ENCODE measurements at places on chromosomes 1 and 21. TPM values are rescaled to one million over a fixed set of nuclear protein-coding genes. Genes with fewer than 3 reads are reported as not detected.

DNA sequence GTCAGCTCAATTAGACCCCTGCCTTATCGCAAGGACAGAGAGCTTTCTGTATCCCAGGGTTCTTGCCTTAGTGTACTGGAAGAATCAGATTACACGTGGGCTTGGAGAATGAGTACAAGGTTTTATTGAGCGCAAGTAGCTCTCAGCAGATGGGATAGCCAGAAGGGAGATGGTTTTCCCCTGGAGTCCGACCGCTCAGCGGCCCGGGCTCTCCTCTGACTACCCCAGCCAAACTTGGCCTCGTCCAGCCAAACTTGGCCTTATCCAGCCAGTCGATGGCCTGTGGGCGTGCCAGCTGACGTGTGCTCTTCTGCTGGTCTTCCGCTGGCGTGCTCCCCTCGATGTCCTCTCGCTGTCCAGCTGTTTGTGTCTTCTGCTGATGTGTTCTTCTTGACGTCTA lies 136.9 kb downstream of the SYT14 start:
- H3K4me3 ChIP-seq, result no peak overlapping the region
- H3K36me3 ChIP-seq, result no peaks in the 10 kb centered on the region
- H3K27me3 ChIP-seq, result no peaks in the 10 kb centered on the region
- no peak for DNase-seq
- H3K4me1 ChIP-seq, result no peaks in the 10 kb centered on the region
- no peak overlapping the region for H3K27ac ChIP-seq

DNA sequence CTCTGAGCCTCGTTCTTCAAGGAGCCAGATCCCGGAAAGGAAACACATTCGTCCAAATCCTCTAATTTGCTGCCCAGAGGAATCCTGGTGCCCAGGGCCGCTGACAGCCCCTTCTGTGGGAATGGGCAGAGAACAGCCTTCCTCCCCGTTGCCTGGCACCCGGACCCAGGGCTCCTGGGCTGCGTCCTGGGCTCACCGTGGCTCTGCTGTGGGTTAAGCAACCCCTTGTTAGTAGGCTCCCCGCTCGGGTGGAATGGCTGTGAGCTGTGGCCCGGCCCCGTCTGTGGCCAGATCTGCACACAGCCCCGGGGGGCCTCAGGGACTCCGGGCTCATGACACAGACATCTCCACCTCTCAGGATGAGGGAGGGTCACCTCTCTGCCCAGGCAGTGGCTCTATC lies 122.9 kb upstream of the ARHGEF16 start:
- no peaks in the 10 kb centered on the region for H3K36me3 ChIP-seq
- no peak overlapping the region for H3K4me3 ChIP-seq
- no peak overlapping the region for H3K27ac ChIP-seq
- H3K27me3 ChIP-seq, result no peaks in the 10 kb centered on the region

DNA sequence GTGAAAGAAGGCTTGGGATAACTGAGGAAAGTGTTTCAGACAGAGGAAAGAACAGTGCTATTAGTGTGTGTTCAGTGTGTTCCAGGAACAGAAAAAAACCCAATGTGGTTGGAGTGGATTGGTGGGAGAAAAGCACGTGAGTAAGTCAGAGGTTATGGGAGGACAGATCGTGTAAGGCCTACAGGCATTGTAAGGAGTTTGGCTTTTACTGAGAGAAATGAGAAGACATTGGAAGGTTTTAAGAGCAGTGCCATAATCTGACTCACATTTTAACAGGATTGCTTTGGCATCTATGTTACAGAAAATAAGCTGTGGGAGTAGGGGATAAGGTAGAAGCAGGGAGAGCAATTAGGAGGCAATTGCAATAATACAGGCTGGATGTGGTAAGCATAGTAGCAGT lies 4.8 kb downstream of the ARPC5 start:
- H3K36me3 ChIP-seq, result peaks cover 23% of the 10 kb centered on the region
- DNase-seq, result no peak
- peaks cover 35% of the 10 kb centered on the region for H3K4me1 ChIP-seq
- no peaks in the 10 kb centered on the region for H3K27me3 ChIP-seq

GRCh38 chr1:90417126-90417525 lies 300.0 kb downstream of the BARHL2 start:
- no peaks in the 10 kb centered on the region for H3K4me1 ChIP-seq
- DNase-seq, result no peak
- no peaks in the 10 kb centered on the region for H3K36me3 ChIP-seq
- H3K27ac ChIP-seq, result no peak overlapping the region
- H3K4me3 ChIP-seq, result no peak overlapping the region
- H3K27me3 ChIP-seq, result peaks cover 1% of the 10 kb centered on the region

DNA sequence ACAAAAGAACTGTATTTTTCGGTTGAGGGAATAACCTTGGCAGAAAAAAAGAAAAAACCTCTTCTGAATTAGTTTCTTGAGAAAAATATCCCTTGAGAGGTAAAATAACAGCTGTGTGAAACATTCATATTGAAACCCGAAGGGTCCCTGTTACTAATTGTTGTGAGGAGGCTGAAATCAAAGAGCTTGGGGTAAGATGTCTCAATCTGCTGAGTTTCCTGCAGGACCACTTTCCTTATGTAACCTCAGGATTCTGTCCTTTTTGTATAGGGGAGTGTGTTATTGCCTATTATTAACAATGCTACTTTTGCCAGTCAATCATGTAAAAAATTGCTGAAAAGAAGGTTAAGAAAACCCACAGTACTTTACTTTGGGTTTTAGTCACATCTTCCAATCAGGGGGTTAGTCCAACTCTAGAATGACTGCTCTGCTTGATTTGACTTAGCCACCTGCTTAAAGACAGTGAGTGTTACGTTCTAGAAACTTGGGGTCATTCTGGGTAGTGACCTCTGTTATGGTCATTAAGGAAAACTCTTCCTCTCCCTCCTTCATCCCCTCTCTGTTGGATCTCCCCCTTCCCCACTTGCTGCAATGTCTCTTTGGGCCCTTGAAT lies 138.8 kb downstream of the GIPC2 start:
- H3K36me3 ChIP-seq, result no peaks in the 10 kb centered on the region
- no peaks in the 10 kb centered on the region for H3K27me3 ChIP-seq
- no peak overlapping the region for H3K4me3 ChIP-seq
- no peaks in the 10 kb centered on the region for H3K4me1 ChIP-seq

DNA sequence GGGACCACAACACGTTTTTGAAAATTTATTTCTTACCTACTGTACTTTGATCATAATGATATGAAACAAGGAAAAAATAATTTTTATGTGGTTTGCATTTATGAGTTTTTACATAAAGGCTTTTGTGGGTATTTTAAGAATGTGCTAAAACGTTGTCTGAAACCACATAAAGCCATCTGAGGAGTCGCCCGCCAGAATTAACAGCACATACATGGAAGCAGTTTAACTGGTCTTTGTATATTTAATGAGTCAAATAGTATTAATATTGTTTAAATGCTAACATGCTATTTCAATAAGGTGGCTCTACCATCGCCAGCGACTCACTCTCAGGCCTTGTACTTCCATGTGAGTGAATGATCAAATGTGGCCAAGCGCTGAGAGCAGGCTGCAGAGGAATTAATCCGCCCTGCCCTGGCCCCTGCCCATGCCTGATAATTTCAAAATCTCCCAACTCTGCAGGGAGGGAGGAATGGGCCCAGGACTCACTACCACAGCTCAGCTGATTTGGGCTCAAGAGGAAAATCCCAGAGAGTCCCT lies 49.6 kb downstream of the SLC66A1 start:
- no peak for DNase-seq
- H3K4me1 ChIP-seq, result no peaks in the 10 kb centered on the region
- H3K27ac ChIP-seq, result no peak overlapping the region
- no peaks in the 10 kb centered on the region for H3K27me3 ChIP-seq
- H3K36me3 ChIP-seq, result no peaks in the 10 kb centered on the region
- H3K4me3 ChIP-seq, result no peak overlapping the region

DNA sequence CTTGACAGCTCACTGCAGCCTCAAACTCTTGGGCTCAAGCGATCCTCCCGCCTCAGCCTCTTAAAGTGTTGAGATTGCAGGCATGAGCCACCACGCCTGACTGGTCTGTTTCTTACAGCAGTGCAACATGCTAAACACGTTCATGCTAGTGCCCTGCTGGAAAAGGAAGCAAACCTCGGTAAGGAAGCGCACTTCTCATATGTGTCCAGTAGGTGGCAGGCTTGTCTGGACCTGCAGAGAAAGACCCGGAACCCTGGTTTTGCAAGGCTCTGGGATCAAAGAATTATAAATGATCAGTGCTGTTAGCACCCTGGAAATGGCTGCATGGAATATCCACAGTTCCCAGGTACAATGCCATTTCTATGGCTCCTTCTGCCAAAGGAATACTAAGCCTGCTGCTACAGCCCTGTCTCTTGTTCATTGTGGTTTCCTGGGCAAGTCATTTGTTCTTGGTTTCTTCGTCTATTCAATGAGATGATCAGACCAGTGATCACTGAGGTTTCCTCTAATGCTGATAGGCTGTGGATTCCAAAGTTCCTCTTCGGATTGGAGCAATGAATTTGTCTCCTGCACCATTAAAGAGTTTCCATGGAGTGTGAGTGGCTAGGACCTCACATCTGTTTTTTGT lies 15.9 kb downstream of the RNU5D-1 start:
- H3K27ac ChIP-seq, result no peak overlapping the region
- no peak overlapping the region for H3K4me3 ChIP-seq
- H3K27me3 ChIP-seq, result peaks cover 7% of the 10 kb centered on the region
- no peaks in the 10 kb centered on the region for H3K36me3 ChIP-seq

GRCh38 chr1:35556484-35557117 lies 602 bp downstream of the KIAA0319L start:
- peak overlapping the region; percentile 65 for H3K27ac ChIP-seq
- peaks cover 6% of the 10 kb centered on the region for H3K4me1 ChIP-seq
- DNase-seq, result no peak
- no peaks in the 10 kb centered on the region for H3K27me3 ChIP-seq

DNA sequence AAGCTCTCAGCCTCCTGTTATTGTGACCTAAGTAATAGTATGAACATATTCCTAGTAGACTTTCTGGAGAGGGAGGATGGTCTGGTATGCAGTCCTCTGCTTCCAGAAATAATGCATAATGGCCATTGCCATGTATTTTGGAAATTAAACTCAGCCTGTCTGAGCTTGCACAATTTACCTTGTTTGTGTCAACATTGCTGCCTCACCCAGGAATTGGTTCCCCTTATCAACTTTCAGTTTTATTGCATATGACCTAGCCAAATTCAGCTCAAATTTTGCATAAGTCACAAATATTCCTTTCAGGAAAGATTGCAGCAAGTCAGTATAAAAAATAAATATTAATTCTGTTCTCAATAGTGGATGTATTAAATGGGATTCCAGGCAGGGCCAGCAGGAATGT lies 101.9 kb upstream of the SLC5A9 start:
- H3K4me1 ChIP-seq, result no peaks in the 10 kb centered on the region
- no peaks in the 10 kb centered on the region for H3K27me3 ChIP-seq
- H3K27ac ChIP-seq, result no peak overlapping the region
- no peak overlapping the region for H3K4me3 ChIP-seq

DNA sequence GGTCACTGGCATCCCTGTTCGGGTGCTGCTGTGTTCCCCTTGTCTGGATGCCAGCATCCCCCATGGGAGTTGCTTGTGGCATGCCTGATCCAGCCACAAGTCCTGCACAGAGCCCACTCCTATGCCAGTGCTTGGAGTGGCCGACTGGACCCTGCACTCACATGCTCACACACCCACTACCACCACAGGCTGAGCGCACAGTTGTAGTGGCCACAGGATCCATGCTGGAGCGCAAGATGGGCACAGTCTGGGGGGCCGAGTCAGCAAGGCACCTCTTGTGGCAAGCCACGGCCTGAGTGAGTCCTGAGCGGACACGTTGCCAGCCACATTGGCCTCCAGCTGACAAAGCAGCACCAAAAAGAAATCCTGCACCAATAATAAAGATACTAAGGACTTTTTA lies 661.6 kb upstream of the TMPRSS15 start:
- H3K4me3 ChIP-seq, result no peak overlapping the region
- no peak overlapping the region for H3K27ac ChIP-seq
- no peak for DNase-seq
- no peaks in the 10 kb centered on the region for H3K36me3 ChIP-seq
- no peaks in the 10 kb centered on the region for H3K4me1 ChIP-seq

GRCh38 chr1:231241750-231242149 lies 738 bp downstream of the GNPAT start:
- H3K4me3 ChIP-seq, result peak overlapping the region; percentile 94
- H3K27ac ChIP-seq, result peak overlapping the region; percentile 59
- H3K4me1 ChIP-seq, result peaks cover 19% of the 10 kb centered on the region
- DNase-seq, result peak; percentile 22

DNA sequence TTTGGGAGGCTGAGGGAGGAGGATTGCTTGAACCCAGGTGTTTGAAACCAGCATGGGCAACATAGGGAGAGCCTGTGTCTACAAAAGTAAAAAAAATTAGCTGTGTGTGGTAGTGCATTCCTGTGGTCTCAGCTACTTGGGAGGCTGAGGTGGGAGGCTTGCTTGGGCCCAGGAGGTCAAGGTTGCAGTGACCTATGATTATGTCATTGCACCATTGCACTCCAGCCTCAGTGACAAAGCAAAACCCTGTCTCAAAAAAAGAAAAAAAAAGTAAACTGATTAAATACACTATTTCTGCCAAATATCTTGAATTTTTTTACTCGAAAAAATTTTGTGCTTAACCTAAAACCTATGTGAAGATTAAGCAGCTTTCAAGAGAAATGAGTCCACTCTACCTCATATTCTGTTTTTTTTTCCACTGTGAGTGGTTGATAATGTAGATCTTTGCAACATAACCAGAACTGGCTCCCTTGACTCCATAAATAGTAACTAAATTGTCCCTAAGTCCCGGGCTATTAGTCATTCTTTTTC lies 19.4 kb upstream of the ZNF281 start:
- no peak overlapping the region for H3K4me3 ChIP-seq
- H3K27me3 ChIP-seq, result no peaks in the 10 kb centered on the region
- no peaks in the 10 kb centered on the region for H3K36me3 ChIP-seq
- no peak overlapping the region for H3K27ac ChIP-seq

DNA sequence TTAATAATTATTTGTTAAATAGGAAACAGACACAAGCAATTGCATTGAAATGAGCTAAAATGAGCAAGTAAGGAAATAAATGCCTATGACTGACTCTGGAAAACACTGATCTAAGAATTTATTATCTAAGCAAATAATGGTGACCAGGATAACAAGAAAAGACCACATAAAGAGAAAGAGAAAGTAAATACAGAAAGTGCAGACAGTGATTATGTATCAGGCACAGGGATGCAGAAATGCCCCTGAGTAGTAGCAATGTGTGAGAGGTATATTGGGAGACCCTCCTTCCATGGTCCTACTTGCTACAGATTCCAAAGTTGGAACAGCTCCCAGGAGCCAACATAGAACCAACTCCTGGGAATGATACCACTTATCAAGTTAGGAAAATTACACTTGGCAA lies 33.3 kb upstream of the MUTYH start:
- no peaks in the 10 kb centered on the region for H3K4me1 ChIP-seq
- DNase-seq, result no peak
- H3K27me3 ChIP-seq, result no peaks in the 10 kb centered on the region
- no peak overlapping the region for H3K4me3 ChIP-seq
- H3K36me3 ChIP-seq, result no peaks in the 10 kb centered on the region

The CLCNKB gene
- total RNA-seq, result not detected

The CLEC20A gene
- not detected for total RNA-seq

The EPHA8 gene
- total RNA-seq, result not detected

The OPTC gene
- total RNA-seq, result not detected

The PTCH2 gene
- 1.9 TPM for total RNA-seq

The TNFRSF14 gene
- 40.9 TPM for total RNA-seq

The KRTAP12-1 gene
- total RNA-seq, result not detected

The NUP210L gene
- not detected for total RNA-seq

The TNFRSF8 gene
- total RNA-seq, result not detected
